ENCODE measurements at places on chromosomes 3 and 15.

GRCh38 chr15:99209326-99209725 lies 40.1 kb downstream of the TTC23 start:
- DNase-seq = no peak

DNA sequence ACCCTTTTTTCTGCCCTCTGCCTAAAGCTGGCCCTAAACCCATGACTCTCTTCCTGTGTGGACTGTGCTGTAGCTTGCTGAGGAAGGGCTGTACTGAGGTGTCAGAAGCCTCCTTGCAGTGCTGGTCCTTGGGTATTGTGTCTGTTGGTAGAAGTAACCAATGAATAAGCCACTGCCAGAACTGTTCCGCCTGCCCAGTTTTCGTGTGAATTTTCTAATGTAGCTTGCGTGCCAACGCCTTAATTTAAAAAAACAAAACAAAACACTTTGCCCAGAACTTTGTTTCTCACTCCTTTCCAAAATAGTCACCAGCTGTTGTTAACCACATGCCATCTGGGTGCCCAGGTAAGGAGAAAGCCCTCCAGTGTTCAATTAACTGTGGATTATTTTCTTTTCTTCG lies 101.9 kb downstream of the KLHL25 start:
- DNase-seq = no peak

- DNase-seq = no peak
These were observed 163.9 kb downstream of the RAB11A start for GRCh38 chr15:66033143-66033542.

- DNase-seq = no peak
These were observed 84.9 kb downstream of the SMAD6 start for GRCh38 chr15:66786708-66787488.

DNA sequence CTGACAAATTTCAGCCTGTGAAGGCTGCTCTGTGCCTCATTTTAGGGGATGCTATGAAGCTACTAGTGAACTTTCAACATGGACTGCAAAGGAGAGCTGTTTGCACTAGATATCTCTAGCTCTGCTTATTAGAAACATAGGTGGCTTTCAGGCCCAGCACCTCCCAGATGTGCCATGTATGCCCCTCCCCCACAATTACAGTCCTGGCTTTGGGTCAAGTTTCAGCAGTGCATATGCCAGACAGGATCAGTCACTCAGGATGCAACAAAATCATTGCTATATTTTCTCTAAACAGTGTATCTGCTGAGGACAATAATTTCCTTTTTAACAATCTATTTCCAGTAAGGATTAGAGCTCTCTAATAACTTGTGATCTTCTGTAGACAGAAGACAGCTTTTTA lies 178.8 kb upstream of the STAC start:
- DNase-seq = peak; percentile 20

DNA sequence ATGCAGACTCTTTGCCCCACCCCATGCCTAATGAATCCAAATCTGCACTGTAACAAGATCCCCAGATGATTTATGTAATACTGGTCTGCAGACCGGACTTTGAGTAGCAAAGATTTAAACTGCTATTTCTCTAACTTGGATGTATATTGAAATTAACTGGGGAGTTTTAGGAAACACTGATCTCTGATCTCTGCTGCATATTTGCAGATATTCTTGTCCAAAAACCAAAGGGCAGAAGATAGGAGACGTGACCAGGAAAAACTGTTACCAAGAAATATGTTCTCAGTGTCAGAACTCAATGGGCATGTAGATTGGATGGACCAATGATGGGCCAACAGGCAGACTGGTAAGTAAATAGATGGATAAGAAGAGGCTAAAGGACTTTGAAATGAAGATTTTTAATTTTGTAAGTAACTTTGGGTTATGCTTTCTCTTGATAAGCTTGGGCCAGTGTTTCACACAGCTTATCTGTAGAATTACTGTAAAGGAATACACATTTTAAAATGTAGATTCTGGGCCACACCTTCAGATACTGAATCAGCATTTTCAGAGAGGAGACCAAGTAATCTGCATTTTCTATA lies 64.5 kb upstream of the TP63 start:
- no peak for DNase-seq

DNA sequence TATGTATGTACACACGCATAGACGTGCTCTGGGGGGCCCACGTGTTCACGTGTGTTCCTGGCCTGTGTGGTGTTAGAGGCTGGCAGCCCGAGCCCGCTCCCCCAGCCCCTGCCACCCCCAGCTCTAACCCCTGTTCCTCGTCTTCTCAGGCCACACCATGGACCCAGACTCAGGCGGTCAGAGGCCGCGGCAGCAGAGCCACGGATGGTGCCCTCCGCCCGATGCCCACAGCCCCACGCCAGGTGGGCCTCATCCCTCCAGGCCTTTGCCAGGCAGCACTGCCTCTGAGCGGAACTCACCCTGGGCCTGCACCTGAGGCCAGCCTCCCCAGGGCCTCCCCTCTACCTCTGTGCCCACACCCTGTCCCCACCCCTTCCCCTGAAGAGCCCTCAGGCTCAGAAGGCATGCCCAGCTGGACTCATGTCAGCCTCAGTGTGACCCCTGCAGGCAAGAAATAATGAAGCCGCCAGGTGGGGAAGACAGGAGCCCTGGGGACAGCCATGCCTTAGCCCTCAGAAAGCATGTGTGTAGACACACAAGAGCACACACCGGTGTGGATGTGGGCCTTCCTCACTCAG lies 16.4 kb upstream of the GNAT1 start:
- no peak for DNase-seq

DNA sequence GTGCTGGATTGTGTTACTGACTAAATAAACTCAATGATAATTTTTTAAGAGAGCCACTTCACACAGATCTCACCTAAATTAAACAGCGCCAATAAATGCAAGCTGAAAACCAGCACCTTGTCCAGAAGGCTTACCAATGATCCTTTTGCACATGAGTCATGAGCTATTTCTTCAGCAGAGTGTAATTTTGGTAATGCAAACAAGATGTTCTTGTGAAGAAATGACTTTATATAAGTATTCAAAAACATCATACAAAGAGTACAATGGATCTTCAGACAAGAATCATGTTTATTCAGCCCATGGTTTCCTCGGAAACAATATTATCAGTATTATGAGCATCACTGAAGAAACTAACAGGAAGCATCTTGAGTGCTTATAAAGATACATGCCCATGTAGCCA lies 263.8 kb upstream of the UBE2E2 start:
- DNase-seq = no peak

- no peak for DNase-seq
These were observed 246.5 kb downstream of the PTPRG start for GRCh38 chr3:61807865-61808276.

- DNase-seq = no peak
These were observed 4.9 kb upstream of the PPP1R2 start for GRCh38 chr3:195548006-195548405.

- DNase-seq = no peak
These were observed 7.8 kb downstream of the EIF1B start for GRCh38 chr3:40317061-40317855.

DNA sequence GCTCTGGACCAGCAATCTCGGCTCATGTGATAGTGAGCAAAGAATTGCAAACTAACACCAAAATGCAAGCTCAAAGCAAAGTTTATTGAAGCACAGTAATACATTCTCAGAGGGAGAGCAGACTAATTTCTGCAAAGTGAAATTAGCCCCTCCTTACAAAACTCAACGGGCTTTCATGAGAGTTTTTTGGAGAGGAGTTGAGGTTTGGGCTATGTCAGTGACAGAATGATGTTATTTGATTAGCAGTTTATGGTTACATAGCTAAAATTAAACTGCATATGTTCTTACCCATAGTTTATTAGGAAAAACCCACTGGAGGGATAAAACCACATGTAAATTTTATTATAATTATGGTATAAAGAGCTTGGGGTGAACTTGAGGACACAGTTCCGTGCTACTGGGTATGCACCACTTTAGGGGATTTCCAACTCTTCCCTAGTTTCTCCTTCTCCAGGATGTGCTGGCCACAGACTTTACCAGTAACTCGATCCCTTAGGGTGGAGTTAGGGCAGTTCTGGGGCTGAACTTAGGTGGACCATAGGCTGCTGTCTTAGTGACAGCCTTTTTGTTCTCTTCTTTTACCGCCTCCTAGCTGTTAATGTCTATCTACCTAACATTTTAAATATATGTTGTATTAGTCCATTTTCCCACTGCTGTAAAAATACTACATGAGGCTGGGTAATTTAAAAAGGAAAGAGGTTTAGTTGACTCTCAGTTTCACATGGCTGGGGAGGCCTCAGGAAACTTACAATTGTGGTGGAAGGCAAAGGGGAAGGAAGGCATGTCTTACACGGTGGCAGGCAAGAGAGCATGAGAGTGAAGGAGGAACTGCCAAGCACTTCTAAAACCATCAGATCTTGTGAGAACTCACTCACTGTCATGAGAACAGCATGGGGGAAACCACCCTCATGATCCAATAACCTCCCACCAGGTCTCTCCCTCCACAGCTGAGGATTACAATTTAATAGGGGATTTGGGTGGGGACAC lies 8.9 kb upstream of the AADACL2 start:
- DNase-seq = no peak

- DNase-seq = no peak
These were observed 107.2 kb downstream of the SNRPN start for GRCh38 chr15:25061808-25062550.

DNA sequence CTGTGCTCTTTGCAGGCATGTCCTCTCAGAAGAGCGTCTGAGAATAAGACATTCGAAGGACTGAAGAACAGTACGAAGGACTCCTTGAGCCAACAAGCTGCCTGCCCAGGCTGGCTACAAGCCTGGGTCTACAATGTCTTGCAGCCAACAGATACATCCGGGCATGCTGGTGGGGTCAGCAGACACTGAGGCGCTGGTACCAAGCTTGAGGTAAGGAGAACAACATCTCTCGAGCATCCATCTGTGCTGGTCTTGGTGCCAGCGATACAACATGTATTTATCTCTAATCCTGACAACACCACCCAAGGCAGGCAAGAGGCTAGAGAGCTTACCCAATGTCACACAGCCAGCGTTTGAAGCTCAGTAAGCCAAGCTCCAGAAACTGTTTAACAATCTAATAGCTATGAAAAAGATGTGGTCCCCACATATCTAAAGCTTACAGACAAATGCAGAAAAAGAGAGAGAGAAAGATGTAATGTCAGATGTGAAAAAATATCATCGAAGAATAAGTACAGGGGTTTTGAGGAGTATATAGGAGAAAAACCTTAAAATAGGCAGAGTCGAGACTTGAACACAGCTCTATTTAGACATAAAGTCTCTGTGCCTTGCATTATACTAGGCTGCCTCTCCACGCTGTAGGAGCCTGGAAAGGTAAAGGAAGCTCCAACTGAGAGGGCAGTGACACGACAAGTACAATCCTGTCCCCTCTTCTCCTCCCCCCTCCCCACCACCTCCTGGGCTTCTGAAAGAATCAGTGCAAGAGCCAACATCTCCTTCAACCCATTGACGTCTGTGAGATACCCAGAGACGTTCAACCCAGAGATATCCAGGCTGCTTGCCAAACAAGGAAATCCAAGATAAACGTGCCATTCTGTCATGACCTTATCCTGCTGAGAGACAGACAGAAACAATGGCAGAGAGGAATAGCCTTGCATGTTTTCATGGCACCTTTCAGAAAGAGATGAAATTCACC lies 39.4 kb downstream of the WWTR1 start:
- DNase-seq = no peak

DNA sequence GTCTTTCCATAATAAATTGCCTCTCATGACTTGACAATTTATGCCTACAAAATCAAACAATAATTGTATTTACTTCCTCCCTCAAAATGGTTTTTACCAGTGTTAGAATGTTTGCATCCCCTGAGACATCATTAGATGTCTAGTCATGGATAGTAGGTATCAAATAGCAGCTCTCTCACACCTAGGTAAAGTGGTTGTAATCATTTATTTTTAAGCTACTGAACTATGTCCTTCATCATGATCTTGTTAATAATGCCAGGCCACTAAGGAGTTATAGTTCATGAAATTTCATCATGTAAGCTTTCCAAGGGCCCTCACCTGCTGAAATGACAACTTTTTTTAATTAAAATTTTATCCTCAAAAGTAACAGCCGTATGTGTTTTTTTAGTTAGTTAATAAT lies 134.1 kb downstream of the ARPP21 start:
- DNase-seq = no peak

DNA sequence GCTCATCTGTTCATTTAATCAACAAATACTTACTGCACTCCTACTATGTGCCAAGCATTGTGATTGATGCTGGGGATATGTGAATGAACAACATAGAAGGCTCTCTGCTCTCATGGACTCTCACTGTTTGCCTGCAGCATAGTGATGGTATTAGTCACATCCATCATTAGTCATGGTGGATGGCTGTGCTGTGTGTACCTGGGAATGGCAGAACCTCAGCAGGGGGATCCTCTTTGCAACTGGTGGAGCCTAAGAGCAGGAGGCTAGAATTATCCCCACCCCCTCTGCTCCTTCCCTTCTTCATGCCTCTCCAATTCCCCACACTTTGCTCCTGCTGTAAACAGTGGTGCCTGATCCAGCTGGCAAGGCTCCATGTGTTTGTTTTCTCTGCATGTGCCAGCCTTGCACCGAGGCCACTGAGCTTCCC lies 20.5 kb downstream of the BOC start:
- DNase-seq = no peak

DNA sequence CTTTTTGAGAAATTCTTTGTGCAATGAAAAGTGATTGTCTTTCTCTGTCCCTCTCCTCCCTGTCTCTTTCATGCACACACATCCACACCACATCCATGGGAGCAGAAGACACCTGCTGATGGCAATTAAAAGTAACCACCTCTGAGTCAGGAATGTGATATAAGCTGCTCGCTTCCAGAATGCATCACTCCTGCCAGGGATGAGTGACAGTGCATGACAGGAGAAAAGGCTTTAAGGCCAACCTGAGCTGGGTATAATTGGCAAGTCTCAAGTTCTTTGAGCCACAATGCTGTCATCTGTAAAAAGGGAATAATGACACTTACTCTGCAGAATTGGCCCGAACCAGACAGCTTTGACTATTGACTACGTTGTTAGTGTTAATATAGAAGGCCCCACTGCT lies 59.6 kb downstream of the UBP1 start:
- no peak for DNase-seq

DNA sequence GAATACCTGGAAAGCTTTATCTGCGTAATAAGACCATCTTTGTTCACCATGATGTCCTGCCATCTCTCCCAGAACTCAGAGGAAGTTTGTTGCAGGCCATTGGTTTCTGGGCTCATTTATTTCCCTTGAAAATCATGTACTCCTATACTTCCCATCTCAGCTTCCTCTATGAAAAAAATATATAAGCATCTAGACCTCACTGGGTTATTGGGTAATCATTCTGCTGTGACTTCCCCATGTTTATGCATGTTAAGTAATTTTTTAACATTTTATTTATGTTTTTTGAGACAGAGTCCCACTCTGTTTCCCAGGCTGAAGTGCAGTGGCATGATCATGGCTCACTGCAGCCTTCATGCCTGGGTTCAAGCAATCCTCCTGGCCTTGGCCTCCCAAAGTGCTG lies 184.5 kb downstream of the ZPLD1 start:
- DNase-seq = no peak

GRCh38 chr3:194051366-194052149 lies 84.4 kb upstream of the HES1 start:
- no peak for DNase-seq

DNA sequence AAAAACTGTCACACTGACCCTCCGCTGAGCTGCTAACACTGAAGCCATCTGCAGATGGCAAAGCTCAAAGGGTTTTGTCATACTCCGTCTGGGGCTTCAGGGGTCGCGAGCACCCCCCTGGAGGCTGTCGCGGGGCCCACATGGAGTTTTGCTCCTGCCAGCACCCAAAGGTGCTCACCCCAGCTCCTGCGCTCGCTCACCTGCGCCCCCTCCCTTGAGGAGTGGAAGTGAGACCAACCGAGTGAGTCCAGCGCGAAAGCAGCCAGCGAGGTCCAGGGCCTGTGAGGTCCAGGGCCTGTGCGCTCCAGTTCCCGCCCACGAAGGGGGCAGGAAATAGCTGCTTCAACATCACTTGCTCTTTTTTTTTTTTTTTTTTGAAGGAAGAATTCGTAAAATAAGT lies 208.5 kb downstream of the ROBO2 start:
- DNase-seq = no peak
